ENCODE measurements at places on chromosomes 12 and 14. TPM values are rescaled to one million over a fixed set of nuclear protein-coding genes. Genes with fewer than 3 reads are reported as not detected.

C1S gene
- 70.9 TPM for total RNA-seq

TESPA1 gene
- not detected for total RNA-seq

SERPINA5 gene
- not detected for total RNA-seq

RCOR1 gene
- 14.5 TPM for total RNA-seq

GYS2 gene
- total RNA-seq: not detected

ARHGAP9 gene
- 0.18 TPM for total RNA-seq

OVCH1 gene
- total RNA-seq: not detected

ASIC1 gene
- total RNA-seq: 1.4 TPM

PIANP gene
- total RNA-seq: not detected

B4GALNT3 gene
- not detected for total RNA-seq

All from myometrial cell (primary cell).